ENCODE measurements at places on chromosomes 11 and 22.

GRCh38 chr11:117045956-117046355 lies 52.3 kb downstream of the SIK3 start:
- DNase-seq = no peak

- no peak for DNase-seq
These were observed 759 bp downstream of the ROBO4 start for GRCh38 chr11:124896821-124897391.

GRCh38 chr11:68331338-68331947 lies 19.1 kb downstream of the LRP5 start:
- DNase-seq = no peak

DNA sequence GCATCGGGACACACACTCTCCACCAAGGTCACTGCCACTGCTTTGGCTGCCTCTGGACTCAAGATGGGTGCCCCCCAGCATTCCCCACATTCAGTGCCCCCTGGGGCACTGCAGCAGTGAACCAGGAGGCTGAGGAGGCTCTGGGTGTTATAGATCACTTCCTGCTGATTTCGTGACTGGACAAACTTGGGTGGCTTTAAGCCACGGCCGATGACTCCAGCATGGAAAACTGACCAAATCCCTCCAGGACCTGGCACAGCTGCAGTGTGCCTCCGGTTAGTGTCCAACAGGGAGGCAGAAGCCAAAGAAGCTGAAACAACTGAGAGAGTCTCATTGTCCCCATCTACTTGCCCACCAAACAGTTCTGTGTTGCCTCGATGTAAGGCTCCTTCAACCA lies 1.2 kb upstream of the GANAB start:
- no peak for DNase-seq

DNA sequence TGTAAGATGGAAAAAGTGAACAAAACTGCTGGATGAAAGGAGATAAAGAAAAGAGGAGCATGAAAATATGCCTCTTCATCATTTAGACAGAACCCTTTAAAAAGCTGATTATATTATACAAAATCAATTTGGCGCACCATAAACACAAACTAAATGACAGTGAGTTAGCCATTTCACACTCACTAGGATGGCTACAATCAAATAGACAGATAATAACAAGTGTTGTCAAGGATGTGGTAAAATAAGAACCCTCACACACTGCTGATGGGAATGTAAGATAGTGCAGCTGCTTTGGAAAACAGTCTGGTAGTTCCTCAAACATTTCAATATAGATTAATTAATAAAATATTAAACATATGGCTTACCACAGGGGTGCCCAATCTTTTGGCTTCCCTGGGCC lies 99.7 kb downstream of the CWF19L2 start:
- DNase-seq = no peak

DNA sequence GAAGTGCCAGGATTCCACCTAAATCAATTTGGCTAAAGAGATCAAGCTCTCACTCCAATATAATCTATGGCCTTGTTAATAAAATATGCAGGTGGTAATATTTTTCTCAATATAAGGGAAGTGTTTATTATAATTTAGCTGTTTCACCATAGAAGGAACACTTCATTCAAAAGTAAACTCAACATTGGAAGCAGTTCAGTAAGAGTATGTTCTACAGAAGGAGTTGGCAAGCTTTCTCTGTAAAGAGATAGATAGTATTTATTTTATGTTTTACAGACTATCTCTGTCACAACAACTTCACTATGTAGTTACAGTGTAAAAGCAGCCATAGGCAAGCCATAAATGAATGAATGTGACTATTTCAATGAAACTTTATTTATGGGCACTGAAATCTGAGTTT lies 313.6 kb upstream of the ANO3 start:
- DNase-seq = no peak

GRCh38 chr22:46958658-46959057 lies 196.2 kb downstream of the TBC1D22A start:
- DNase-seq = no peak

DNA sequence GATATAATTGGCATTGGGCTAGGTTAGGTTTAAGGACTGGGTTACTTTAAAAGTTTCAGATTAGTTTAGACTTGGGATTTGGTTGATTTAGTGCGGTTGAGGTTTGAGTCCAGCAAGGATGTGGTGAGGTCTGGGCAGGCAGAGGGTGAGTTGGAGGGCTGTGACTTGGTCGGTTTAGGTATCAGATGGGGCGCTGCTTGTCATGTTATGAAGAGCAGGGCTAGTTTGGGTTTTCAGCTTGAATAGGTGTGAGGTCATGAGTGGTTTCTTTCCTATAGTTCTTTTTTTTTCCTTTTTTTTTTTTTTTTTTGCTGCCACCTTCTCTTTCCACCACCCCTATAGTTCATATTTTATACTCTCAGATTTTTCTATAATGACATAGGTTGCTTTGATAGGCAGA lies 4.8 kb downstream of the CLCF1 start:
- no peak for DNase-seq

DNA sequence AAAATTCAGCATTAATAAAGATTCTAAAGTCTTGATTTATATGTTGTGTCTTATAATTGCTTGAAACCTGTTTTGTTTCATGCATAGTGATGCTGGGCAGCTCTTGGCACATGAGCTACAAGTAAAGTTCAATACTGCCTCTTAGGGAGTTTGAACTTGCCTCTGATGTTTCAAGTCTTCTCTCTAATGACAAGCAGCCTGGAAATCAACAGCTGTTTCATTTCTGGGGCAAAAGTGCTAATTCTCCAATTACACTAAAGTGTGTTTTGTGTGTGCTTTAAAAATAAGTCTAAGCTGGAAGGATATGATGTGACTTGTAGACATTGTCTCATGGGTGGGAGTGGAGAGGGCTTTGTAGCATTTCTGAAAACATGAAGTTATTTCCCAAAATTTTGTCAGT lies 23.7 kb upstream of the SESN3 start:
- DNase-seq = no peak

DNA sequence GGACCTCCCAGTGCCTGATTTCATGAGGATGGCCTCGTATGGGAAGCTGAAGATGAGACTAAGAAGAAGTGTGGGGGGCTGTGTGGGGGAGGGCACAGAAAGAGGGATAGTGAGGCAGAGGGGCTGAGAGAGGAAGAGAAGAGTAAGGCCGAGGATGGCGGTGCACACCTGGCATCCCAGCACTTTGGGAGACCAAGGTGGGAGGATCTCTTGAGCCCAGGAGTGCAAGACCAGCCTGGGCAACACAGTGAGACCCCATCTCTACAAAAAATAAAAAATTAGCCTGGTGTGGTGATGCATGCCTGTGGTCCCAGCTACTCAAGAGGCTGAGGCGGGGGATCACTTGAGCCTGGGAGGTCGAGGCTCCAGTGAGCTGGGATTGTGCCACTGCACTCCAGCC lies 13.5 kb upstream of the EHD1 start:
- DNase-seq = no peak

GRCh38 chr11:85724748-85725465 lies 38.9 kb upstream of the CCDC89 start:
- DNase-seq = no peak

- DNase-seq = no peak
These were observed 10.2 kb upstream of the SF1 start for GRCh38 chr11:64788321-64789215.

GRCh38 chr22:35407362-35407761 lies 7.4 kb downstream of the MCM5 start:
- DNase-seq = no peak

DNA sequence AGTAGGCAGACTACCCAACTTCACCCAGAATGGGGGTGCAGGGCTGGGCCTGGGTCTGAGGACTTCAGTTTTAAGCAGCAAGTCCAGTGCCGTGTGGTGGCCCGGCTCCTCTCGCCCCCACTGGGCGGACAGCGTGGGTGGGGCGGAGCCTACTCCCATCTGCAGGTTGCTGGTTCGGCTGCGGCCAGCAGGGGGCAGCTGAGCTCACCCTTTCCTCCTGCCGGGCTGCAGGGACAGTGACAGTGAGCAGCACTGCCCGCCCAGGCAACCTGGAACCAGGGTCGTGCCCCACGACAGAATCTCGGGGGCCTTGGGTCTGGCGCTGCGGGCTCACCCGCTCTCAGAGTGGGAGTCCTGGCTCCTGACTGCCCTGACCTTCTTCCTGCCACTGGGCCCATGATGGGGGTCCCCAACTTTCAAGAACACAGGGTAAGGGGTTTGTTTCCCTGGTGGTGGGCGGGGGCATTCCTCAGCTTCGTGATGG lies 6.2 kb upstream of the NEAT1 start:
- DNase-seq = peak; percentile 84

- no peak for DNase-seq
These were observed 29.5 kb downstream of the KREMEN1 start for GRCh38 chr22:29102300-29102699.

GRCh38 chr22:41966607-41967240 lies 2.5 kb upstream of the SEPTIN3 start:
- DNase-seq = no peak

DNA sequence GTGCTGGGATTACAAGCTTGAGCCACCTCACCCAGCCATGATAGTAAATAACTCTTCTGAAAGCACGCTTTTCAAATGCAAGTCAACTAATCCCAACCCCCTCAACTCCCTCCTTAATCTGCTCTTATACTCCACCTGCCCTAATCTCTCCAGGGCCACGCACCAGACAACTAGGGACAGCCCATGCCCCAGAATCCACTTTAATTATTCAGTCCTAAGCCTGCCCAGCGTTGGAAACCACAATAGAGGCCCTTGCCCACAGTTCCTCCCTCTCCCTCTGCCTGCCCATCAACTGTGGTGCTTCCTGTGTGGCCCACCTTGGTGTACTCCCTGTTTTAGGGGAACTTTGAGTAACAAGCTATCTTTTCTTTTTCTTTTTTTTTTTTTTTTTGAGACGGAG lies 2.7 kb upstream of the VPREB3 start:
- no peak for DNase-seq

GRCh38 chr11:70544774-70545609 lies 146.7 kb downstream of the CTTN start:
- no peak for DNase-seq

DNA sequence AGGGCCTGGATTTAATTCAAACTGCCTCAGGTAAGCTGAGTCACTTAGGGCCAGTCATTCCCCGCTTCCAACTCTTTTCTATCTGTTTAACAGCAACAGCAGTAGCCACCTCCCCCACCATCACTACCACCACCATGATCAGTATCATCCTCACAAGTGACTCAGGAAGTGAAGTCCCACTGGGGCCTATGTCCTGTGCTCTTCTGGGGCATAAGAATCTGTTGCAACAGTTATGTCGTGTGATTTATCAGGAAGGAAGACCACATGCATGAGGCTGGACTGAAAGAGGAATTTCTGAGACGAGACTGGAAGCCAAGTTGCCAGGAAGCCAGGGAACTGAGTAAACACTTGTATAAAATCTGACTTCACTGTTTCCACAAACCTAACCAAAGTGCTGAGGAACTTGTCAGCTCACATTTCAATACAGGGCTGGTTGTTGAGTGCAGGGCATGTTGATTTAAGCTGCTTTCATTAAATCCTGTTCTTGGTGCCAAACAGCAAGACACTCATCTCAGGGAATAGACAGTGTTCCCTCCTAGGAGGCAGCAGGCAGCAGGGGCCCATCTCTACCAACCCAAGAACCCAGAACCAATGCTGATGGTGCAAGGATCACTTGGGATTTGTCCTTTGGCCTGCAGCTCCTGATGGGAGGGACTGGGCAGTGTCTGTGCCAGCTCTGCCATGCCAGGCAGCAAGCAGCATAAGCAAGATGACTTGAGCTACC lies 226.7 kb upstream of the NARS2 start:
- no peak for DNase-seq

- no peak for DNase-seq
These were observed 19.0 kb downstream of the RFPL3 start for GRCh38 chr22:32376681-32377080.

- DNase-seq = no peak
These were observed 275.3 kb downstream of the METTL15 start for GRCh38 chr11:28383456-28383855.

DNA sequence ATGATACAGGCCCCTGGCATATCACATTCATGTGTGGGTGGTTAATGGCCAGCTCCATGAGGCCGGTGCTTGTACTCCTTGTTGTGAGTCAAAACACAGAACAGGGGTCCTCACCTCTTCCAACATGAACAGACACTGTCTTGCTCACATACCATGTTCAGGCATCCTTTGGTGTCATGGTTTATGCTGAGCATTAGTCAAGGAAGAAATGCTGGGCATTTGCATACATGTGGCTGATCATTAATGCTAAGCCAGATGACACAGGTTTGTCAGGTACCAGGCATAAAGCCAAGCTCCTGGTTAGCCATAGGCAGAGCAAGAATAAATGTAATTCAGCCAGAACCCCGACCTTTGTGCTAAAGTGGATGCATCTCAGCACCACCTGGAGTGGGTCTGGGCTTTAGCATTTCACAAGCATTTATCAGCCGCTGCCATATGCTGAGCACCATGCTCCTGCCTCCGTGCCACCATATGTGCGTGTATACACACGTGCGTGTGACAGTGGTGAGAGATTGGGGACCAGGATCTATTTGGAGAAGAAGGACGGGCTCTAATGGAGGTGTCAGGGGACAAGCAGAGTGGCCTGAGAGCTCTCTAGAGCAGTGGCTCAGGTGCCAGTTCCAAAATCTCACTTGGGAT lies 55.0 kb downstream of the MICAL2 start:
- DNase-seq = no peak

GRCh38 chr11:35662649-35663407 lies at the start of gene TRIM44:
TSS of gene TRIM44 (plus strand) at chr11:35662775. CDS start at chr11:35663112, 337 bp downstream.
- peak; percentile 64 for DNase-seq

- DNase-seq = no peak
These were observed 593.4 kb downstream of the BUD13 start for GRCh38 chr11:116179401-116179800.

- no peak for DNase-seq
These were observed 214.1 kb downstream of the BUD13 start for GRCh38 chr11:116558504-116559211.

- DNase-seq = no peak
These were observed 17.7 kb upstream of the MICAL2 start for GRCh38 chr11:12092714-12093113.

DNA sequence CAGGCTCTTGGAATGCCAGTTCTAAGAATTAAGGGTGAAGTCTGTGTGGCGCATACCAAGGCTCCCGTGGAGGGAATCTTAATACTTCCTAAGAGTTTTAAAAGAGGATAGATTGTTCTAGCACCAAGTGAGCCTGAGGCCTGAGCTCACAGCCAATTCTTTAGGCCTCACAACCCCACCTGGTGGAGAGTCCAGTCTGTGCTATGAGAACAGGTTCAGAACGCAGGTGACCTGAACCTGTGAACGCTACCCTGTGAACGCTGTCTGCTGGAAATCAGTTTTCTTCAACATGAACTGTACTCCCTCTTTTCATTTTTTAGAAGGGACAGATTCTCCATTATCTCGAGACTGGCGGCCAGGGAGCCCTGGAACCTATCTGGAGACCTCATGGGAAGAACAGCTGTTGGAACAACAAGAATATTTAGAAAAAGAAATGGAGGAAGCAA lies 43.2 kb upstream of the DLAT start:
- peak; percentile 9 for DNase-seq
